ENCODE measurements at places on chromosomes 1 and 21. TPM values are rescaled to one million over a fixed set of nuclear protein-coding genes. Genes with fewer than 3 reads are reported as not detected.

DNA sequence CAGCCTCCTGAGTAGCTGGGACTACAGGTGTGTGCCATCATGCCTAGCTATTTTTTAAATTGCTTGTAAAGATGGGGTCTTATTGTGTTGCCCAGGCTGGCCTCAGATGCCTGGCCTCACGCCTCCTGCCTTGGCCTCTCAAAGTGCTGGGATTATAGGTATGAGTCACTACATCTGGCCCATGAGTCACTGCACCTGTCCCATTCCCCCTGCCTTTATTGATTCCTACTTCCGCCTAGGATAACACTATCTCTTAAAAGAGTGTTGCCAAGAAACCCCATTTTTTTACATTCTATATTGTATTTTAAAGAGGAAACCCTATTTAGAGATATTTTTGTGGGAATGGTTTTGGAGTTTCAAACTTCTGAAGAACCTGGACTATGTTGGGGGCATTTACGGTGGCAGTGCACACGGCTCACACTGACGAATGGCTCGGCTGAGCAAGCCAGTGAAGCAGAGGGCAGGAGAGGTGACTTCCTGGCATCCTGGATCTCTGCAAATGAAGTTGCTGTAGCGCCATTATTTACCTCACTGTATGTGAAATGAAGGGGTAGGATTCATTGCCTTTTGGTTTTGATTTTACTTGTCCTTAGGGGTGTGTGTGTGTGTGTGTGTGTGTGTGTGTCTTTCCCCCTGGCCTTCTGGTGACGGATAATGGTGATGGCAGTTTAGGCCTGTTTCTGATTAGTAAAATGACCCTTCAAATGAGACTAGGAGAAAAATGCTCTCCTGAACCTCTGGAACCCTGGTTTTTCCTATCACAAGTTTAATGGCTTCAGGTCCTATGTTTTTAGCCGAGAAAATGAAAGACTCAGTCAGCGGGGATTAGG, 22.5 kb downstream of the KIF26B start:
- DNase-seq = no peak

- peak; percentile 47 for DNase-seq
Measured at GRCh38 chr1:50978144-50978851, 8.3 kb downstream of the CDKN2C start.

GRCh38 chr1:85576642-85577418, 3.7 kb upstream of the CCN1 start:
- DNase-seq = peak; percentile 93

DNA sequence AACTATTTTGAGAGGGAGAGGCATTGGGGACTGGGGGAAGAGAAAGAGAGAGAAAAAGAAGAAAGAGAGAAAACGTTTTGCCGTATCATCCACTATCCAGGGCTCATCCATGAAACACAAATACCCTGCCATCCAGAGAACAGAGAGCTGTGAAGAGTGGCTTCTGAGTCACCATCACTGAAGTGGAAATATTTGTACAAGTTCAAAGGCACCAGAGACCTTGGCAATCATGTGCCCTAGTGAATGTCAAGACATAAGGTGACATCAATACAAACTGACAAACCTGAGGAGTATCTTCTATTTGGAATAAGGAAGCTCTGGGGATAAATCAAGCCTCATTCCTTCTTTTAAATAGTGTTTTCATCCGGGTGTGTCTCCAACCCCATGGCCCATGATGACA, 197.2 kb upstream of the PROX1 start:
- no peak for DNase-seq

B4GALT2 gene
- total RNA-seq = 35.4 TPM

GRCh38 chr1:223298701-223299100, 65.3 kb downstream of the SUSD4 start:
- DNase-seq = no peak

MYOC gene
- total RNA-seq = not detected

DNA sequence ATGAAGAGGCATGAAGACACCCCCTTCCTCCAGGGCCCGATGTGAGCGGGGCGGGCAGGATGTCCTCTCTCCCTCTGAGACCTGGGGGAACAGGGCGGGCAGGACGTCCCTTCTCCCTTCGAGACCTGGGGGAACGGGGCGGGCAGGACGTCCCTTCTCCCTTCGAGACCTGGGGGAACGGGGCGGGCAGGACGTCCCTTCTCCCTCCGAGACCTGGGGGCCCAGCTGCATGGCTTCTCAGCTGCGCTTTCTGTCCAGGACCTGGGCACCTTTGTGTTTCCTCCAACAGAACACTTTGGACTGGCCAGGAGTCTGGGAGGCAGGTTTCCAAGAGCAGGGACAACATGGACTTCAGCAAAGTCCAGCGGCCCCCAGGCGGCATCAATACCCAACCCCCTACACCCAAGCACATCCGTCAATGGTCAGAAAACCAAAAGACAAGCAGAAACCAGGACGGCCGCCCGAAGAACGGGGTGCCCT, 30.8 kb upstream of the ADARB1 start:
- no peak for DNase-seq

Data from endothelial cell (in vitro differentiated cells).